ENCODE measurements at places on chromosomes 4 and X. TPM values are rescaled to one million over a fixed set of nuclear protein-coding genes. Genes with fewer than 3 reads are reported as not detected.

ZDHHC15 gene
- total RNA-seq = 0.06 TPM

UBE2A gene
- 62.3 TPM for total RNA-seq

ATP8A1 gene
- 28.9 TPM for total RNA-seq

USP17L13 gene
- total RNA-seq = not detected

RAB40A gene
- total RNA-seq = 0.25 TPM

RRAGB gene
- total RNA-seq = 5.3 TPM

ARAP2 gene
- 37.3 TPM for total RNA-seq

ZFP42 gene
- total RNA-seq = not detected

UGT2B11 gene
- not detected for total RNA-seq

RPGR gene
- 8.3 TPM for total RNA-seq

DCAF12L2 gene
- not detected for total RNA-seq

PSMD10 gene
- 43.2 TPM for total RNA-seq

CXXC4 gene
- not detected for total RNA-seq

DAPP1 gene
- total RNA-seq = 24.4 TPM

CXCL11 gene
- total RNA-seq = not detected

PAGE5 gene
- 1.7 TPM for total RNA-seq

CD38 gene
- 29.5 TPM for total RNA-seq

PDZD11 gene
- total RNA-seq = 27.0 TPM

LNX1 gene
- total RNA-seq = not detected

NEXMIF gene
- 0.08 TPM for total RNA-seq

LIMCH1 gene
- total RNA-seq = not detected

ANOS1 gene
- total RNA-seq = not detected

SYN1 gene
- total RNA-seq = 0.84 TPM

FOXP3 gene
- 13.0 TPM for total RNA-seq

DMRTC1B gene
- not detected for total RNA-seq

MAGEA9B gene
- not detected for total RNA-seq

GAGE12F gene
- total RNA-seq = not detected

TCP11X2 gene
- total RNA-seq = not detected

HSFX3 gene
- total RNA-seq = not detected

RNF4 gene
- total RNA-seq = 91.9 TPM

TEX13A gene
- not detected for total RNA-seq
